ENCODE measurements at places on chromosomes 4 and X. TPM values are rescaled to one million over a fixed set of nuclear protein-coding genes. Genes with fewer than 3 reads are reported as not detected.

The C4orf36 gene
- total RNA-seq = not detected

The HGFAC gene
- total RNA-seq = 132 TPM

The NXF2B gene
- not detected for total RNA-seq

The MAGEA6 gene
- not detected for total RNA-seq

The PTTG2 gene
- total RNA-seq = not detected

The DOK7 gene
- total RNA-seq = 1.9 TPM

DNA sequence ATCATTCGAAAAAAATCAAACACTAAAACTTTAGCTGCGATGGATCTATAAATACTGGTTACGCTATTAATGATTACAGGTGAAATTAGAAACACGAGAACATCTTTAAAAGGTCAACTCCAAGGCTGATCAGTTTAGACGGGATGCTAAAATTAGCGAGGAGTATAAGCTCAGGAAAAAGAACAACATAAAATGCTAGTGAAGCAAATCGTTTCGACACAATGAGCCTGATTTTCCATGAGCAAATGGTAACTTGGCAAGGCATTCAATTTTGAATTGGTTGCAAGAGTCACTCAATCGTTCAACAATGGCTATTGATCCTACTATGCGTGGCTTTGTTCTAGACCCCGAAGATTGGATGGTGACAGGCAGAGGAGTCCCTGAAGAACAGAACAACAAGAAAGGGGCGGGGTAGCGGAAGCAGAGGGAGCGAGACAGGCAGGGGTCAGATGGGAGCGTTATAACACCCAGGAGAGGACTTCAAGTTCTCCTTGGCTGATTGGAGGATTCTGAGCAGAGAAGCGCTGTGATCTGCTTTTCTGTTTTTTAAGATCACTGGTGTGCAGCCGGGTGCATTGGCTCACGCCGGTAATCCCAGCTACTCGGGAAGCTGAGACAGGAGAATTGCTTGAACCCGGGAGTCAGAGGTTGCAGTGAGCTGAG is 146.5 kb downstream of the RBM47 start:
- DNase-seq = no peak

GRCh38 chr4:42101446-42101975 is 50.9 kb downstream of the BEND4 start:
- no peak for DNase-seq

- no peak for DNase-seq
Measured at GRCh38 chrX:25017667-25018247, 2.0 kb upstream of the ARX start.

DNA sequence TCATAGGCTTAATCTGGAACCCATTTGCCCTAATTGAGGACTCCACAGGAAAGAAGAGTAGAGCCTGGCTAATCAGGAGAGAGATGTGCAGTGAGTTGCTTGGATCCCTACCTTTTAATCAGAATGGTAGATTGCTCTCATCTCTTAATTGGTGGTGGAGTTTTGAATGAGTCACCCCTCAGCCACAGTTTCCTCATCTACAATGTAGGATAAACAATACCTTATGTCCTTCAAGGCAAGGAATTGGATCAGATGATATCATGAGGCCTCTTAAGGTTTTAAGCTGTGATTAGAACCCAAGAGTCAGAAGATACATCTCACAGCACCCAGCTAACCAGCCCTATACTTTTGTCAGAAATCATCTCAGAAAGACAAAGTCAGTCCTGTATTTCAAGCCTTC is 39.1 kb downstream of the PDGFRA start:
- no peak for DNase-seq

- no peak for DNase-seq
Measured at GRCh38 chrX:87517571-87518141, at the start of gene KLHL4. Gene KLHL4, plus strand, starts transcription at chrX:87517802. Its CDS starts 92 bp downstream, at chrX:87517894.

GRCh38 chr4:150457802-150458201 is 124.1 kb upstream of the MAB21L2 start:
- no peak for DNase-seq
